Kidney glomerular epithelial cell (primary cell): ENCODE measurements at places on chromosomes 6 and 20.

- DNase-seq: no peak
Observed at GRCh38 chr20:31990641-31991338, 19.4 kb upstream of the CCM2L start.

DNA sequence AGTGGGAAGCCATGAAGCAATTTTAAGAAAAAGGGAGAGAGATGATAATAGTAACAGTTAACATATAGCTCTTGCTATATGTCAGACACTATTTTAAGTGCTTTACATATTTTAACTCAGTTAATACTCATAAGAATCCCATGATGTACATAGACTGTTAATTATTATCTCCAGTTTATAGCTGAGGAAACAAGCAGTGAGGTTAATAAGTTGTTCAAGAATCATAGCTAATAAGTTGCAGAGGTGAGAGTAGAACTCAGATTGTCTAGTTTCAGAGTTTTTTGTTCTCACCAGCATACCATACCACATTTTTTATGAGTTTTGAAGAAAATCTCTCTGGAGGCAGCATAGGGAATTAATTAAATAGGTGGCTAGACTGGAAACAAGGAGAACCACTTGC is 144.6 kb upstream of the MMS22L start:
- no peak for DNase-seq

DNA sequence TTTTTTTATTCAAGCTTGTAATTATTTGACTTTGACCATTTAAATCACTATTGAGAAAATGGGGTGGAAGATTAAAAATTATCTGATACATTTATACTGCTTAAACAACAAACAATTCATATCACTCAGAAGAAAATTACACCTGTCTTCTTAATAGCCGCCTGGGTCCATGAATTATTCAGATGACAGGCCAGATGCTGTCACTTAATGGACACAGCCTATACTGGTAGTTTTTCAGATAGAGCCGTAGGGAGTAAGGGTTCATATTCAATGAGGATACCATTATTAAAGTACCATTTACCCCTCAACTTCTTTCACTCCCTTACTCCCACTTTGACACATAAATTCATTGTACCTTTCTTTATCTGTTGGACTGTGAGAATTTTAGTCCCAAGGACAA is 1193.4 kb upstream of the MAP3K7 start:
- DNase-seq: no peak

DNA sequence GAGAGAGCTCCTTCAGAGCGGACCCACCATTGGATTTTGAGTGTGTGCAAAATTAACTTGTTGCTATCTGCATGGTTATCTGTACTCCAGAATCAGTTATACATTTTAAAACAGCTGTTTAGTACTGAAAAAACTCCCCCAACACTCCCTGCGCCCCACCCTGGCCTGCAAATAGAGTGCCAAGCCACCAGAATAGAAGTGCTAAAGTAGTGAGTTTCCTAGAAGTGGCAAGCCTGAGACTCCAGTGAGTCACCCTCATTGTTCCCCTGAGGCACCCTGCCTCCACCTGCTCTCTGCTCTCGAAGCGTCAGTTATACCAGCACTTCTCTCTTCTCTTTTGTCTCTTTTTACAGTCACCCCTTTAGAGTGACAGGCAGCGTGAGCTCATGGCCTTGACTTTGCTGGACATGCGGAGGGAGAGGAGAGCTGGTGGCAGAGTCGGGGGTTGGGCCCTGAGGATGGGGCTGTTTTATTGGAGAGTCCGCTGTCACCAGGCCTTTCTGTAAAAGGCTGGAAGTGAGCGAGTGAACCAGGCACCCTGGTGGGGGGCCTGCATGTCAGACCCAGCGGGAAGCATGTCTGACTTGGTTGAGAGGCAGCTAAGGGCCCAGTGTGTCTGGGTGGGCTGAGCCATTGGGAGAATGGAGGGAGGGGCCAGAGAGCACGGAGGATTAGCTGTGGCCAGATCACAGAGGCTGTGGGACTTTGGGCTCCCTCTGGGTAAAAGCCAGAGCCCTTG is 10.4 kb downstream of the IGF2R start:
- peak; percentile 11 for DNase-seq

GRCh38 chr6:70270287-70271005 is 32.4 kb downstream of the COL9A1 start:
- DNase-seq: peak; percentile 4

GRCh38 chr20:36004045-36004444 is 35.7 kb downstream of the CNBD2 start:
- DNase-seq: no peak
